Activated T-helper 2 cell treated with anti-CD3 and anti-CD28 coated beads, Interferon-gamma antibody, Interleukin-2, Interleukin-4, amounts not matched to agents 10 μg/mL and 5 μg/mL and 100 μg/mL, durations not matched to agents 14 hours and 24 hours and 36 hours (primary cell): ENCODE measurements at places on chromosomes 13 and 19. TPM values are rescaled to one million over a fixed set of nuclear protein-coding genes. Genes with fewer than 3 reads are reported as not detected.
A peak's percentile ranks its signal among the peaks of the same experiment; 100 is the strongest.

GRCh38 chr19:41575998-41576397 is at the start of gene CEACAM21:
CEACAM21 (plus strand) TSS chr19:41576166; CDS start chr19:41576275, 109 bp downstream.
- peak; percentile 53 for DNase-seq
- H3K4me3 ChIP-seq, result peak within 1 kb of the TSS; percentile 80
- no peaks in the 10 kb centered on the region for H3K27me3 ChIP-seq
- peak within 1 kb of the TSS; percentile 85 for H3K27ac ChIP-seq
- peaks cover 37% of the 10 kb centered on the region for H3K36me3 ChIP-seq

GRCh38 chr13:88112526-88112925 is 441.4 kb downstream of the SLITRK5 start:
- no peak for DNase-seq
- no peak overlapping the region for H3K27ac ChIP-seq
- no peaks in the 10 kb centered on the region for H3K27me3 ChIP-seq
- H3K4me3 ChIP-seq, result no peak overlapping the region
- H3K4me1 ChIP-seq, result no peaks in the 10 kb centered on the region
- no peaks in the 10 kb centered on the region for H3K36me3 ChIP-seq

Gene ZNF562
- 17.3 and 18.2 TPM in 2 replicates for total RNA-seq

Gene LILRA1
- not detected in 2 replicates for total RNA-seq

GRCh38 chr13:114078461-114079451 is 53.7 kb downstream of the RASA3 start:
- peaks cover 16% of the 10 kb centered on the region for H3K36me3 ChIP-seq
- no peaks in the 10 kb centered on the region for H3K27me3 ChIP-seq

Gene N4BP2L1
- 26.1 and 28.6 TPM in 2 replicates for total RNA-seq

Gene DHDH
- total RNA-seq, result 0.67 TPM in 1 of 2 replicates, not detected in the other

GRCh38 chr13:41312176-41312500 is 1.1 kb downstream of the NAA16 start:
- peak overlapping the region; percentile 94 for H3K4me3 ChIP-seq
- peak overlapping the region; percentile 89 for H3K27ac ChIP-seq
- peaks cover 32% of the 10 kb centered on the region for H3K4me1 ChIP-seq
- peaks cover 5% of the 10 kb centered on the region for H3K36me3 ChIP-seq

DNA sequence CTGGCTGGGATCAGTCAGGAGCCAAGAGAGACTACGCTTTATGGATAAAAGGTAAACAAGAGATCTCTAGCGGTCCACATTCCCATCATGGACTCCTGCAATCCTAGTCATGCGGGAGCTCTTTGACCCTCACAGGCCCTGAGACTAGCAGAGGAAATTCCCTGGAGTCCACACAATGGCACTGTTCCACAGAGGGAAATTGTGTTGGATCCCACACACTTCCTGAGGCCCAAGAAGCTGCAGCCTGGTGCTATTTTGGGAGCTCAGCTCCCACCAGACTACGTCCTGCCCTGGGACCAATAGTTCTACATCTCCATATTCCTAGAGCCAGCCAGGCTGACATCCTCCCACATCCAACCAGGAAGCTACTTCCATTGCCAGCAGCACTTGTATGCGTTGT is 2358.4 kb downstream of the PCDH9 start:
- no peaks in the 10 kb centered on the region for H3K4me1 ChIP-seq
- no peaks in the 10 kb centered on the region for H3K36me3 ChIP-seq
- no peak overlapping the region for H3K4me3 ChIP-seq

- H3K27me3 ChIP-seq, result peaks cover 9% of the 10 kb centered on the region
- peaks cover 14% of the 10 kb centered on the region for H3K36me3 ChIP-seq
- DNase-seq, result no peak
- H3K4me1 ChIP-seq, result no peaks in the 10 kb centered on the region
- H3K27ac ChIP-seq, result no peak overlapping the region
- no peak overlapping the region for H3K4me3 ChIP-seq
Observed at GRCh38 chr19:17326595-17326966, 8.1 kb downstream of the ANO8 start.

DNA sequence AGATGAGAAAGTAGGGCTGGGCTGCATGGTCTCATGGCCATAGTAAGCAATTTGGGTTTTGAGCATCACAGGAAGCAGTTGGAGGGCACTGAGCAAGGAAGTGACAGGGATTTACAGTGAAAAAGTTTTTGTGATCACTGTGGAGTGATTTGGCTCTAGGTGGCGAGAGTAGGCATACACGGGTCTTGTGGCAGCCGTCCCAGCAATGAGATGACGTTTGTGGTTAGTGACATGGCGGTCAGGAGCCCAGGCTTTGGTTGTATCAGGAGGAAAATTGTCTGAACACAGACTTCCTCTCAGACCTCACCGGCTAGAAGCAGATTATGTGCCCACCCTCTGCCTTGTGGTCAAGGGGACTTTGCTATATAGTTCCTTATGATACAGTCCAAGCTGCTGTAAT is 3.3 kb downstream of the ZNF444 start:
- DNase-seq, result no peak
- H3K4me3 ChIP-seq, result no peak overlapping the region
- no peaks in the 10 kb centered on the region for H3K27me3 ChIP-seq
- peaks cover 14% of the 10 kb centered on the region for H3K36me3 ChIP-seq
- H3K4me1 ChIP-seq, result peaks cover 21% of the 10 kb centered on the region

DNA sequence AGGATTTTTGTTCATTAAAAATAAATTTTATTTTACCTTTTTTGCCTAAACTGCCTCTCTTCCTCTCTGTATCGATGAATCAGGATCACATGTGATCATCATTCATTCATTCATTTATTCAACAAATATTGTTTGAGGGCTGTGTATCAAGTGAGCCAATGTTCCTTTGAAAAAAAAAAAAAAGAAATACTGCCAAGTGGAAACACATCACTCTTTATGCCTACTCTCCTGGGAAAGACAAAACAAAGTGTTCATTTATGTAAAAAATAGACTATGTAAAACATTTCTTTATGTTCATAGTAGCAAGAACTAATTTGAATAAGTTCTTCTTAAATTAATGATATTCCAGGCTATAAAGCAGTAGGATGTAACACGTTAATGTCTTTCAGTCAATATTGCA is 233.1 kb downstream of the POSTN start:
- no peak overlapping the region for H3K4me3 ChIP-seq
- no peaks in the 10 kb centered on the region for H3K4me1 ChIP-seq
- DNase-seq, result no peak
- H3K36me3 ChIP-seq, result no peaks in the 10 kb centered on the region
- no peaks in the 10 kb centered on the region for H3K27me3 ChIP-seq

GRCh38 chr19:39247701-39248664 is 673 bp downstream of the IFNL4 start:
- peaks cover 19% of the 10 kb centered on the region for H3K27me3 ChIP-seq
- no peak overlapping the region for H3K4me3 ChIP-seq
- H3K36me3 ChIP-seq, result no peaks in the 10 kb centered on the region
- DNase-seq, result no peak

GRCh38 chr19:16446724-16447368 is 24.9 kb downstream of the EPS15L1 start:
- H3K27ac ChIP-seq, result peak overlapping the region; percentile 70
- peaks cover 40% of the 10 kb centered on the region for H3K4me1 ChIP-seq
- no peak for DNase-seq
- peaks cover 18% of the 10 kb centered on the region for H3K36me3 ChIP-seq
- no peaks in the 10 kb centered on the region for H3K27me3 ChIP-seq

Gene ATP4A
- total RNA-seq, result not detected in 2 replicates

- no peak overlapping the region for H3K4me3 ChIP-seq
- H3K27me3 ChIP-seq, result no peaks in the 10 kb centered on the region
- H3K27ac ChIP-seq, result no peak overlapping the region
- no peak for DNase-seq
- H3K36me3 ChIP-seq, result peaks cover 31% of the 10 kb centered on the region
Observed at GRCh38 chr13:29508876-29509252, 86.6 kb downstream of the SLC7A1 start.

Gene IL4I1
- 42.3 and 42.4 TPM in 2 replicates for total RNA-seq

- H3K4me1 ChIP-seq, result peaks cover 19% of the 10 kb centered on the region
- no peaks in the 10 kb centered on the region for H3K27me3 ChIP-seq
- peak overlapping the region; percentile 91 for H3K27ac ChIP-seq
- H3K36me3 ChIP-seq, result peaks cover 13% of the 10 kb centered on the region
- peak overlapping the region; percentile 91 for H3K4me3 ChIP-seq
Observed at GRCh38 chr19:6480848-6481415, 655 bp downstream of the DENND1C start.

DNA sequence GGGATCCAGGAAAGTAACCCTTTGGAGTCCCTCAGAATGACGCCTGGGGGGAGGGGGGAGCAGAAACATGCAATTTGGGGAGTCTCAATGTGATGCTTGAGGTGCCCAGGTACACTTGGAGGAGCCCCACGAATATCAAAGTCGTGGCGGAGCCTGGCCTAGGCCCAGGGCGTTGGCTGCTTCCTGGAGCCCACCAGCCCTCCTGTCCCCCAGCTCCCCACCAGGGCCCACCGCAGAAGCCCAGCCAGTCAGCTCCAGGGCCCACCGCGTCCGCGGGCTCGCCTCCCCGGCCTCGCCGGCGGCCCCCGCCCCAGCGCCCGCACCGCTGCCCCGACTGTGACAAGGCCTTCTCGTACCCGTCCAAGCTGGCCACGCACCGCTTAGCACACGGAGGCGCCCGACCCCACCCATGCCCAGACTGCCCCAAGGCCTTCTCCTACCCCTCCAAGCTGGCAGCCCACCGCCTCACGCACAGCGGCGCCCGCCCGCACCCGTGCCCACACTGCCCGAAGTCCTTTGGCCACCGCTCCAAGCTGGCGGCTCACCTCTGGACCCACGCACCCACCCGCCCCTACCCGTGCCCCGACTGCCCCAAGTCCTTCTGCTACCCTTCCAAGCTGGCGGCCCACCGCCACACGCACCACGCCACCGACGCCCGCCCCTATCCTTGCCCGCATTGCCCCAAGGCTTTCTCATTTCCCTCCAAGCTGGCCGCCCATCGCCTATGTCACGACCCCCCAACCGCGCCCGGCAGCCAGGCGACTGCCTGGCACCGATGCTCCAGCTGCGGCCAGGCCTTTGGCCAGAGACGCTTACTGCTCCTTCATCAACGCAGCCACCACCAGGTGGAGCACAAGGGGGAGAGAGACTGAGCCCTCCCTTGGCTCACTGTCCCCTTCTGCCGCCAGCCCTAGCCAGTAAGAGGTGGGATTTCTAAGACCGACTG is 2.1 kb downstream of the ZNF575 start:
- peaks cover 27% of the 10 kb centered on the region for H3K36me3 ChIP-seq
- peak overlapping the region; percentile 22 for H3K27ac ChIP-seq
- H3K27me3 ChIP-seq, result no peaks in the 10 kb centered on the region
- H3K4me1 ChIP-seq, result peaks cover 8% of the 10 kb centered on the region

Gene IL11
- total RNA-seq, result 0.25 and 0.32 TPM in 2 replicates

Gene SLC7A9
- total RNA-seq, result 0.21 TPM in 1 of 2 replicates, not detected in the other

GRCh38 chr19:46254776-46255175 is 25.2 kb downstream of the IGFL1 start:
- no peak overlapping the region for H3K4me3 ChIP-seq
- no peaks in the 10 kb centered on the region for H3K4me1 ChIP-seq
- H3K36me3 ChIP-seq, result no peaks in the 10 kb centered on the region
- peaks cover 53% of the 10 kb centered on the region for H3K27me3 ChIP-seq

DNA sequence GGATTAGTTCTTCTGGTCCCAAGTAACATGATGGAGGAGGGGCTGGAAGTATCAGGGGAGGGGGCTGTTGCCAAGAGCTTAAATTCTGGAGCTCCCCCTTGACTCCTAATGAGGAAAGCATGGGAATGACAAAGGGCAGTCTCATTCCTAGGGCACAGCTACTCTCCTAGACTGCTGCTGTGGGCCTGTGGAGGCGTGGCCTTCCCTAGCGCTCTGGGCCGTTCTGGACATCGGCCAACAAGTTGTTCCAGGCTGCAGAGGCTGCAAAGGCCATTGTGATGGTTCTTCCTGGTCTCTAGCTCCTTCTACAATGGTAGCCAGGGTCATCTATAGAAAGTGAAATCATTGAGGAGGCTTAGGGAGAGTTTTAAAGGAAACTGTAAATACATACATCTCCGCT is 916.6 kb downstream of the DIAPH3 start:
- H3K4me3 ChIP-seq, result no peak overlapping the region
- no peak for DNase-seq
- no peaks in the 10 kb centered on the region for H3K4me1 ChIP-seq

GRCh38 chr13:23547000-23547590 is 23.1 kb upstream of the TNFRSF19 start:
- H3K27ac ChIP-seq, result no peak overlapping the region
- no peak overlapping the region for H3K4me3 ChIP-seq
- H3K27me3 ChIP-seq, result peaks cover 37% of the 10 kb centered on the region
- H3K4me1 ChIP-seq, result no peaks in the 10 kb centered on the region
- no peak for DNase-seq

- no peaks in the 10 kb centered on the region for H3K36me3 ChIP-seq
- DNase-seq, result no peak
- no peaks in the 10 kb centered on the region for H3K4me1 ChIP-seq
- H3K4me3 ChIP-seq, result no peak overlapping the region
- no peaks in the 10 kb centered on the region for H3K27me3 ChIP-seq
Observed at GRCh38 chr13:85284349-85284748, 514.9 kb downstream of the SLITRK6 start.

- DNase-seq, result no peak
- H3K27ac ChIP-seq, result no peak overlapping the region
- H3K27me3 ChIP-seq, result peaks cover 22% of the 10 kb centered on the region
- H3K4me3 ChIP-seq, result no peak overlapping the region
- peaks cover 7% of the 10 kb centered on the region for H3K4me1 ChIP-seq
- H3K36me3 ChIP-seq, result no peaks in the 10 kb centered on the region
Observed at GRCh38 chr19:1744822-1745563, 8.3 kb upstream of the ONECUT3 start.

DNA sequence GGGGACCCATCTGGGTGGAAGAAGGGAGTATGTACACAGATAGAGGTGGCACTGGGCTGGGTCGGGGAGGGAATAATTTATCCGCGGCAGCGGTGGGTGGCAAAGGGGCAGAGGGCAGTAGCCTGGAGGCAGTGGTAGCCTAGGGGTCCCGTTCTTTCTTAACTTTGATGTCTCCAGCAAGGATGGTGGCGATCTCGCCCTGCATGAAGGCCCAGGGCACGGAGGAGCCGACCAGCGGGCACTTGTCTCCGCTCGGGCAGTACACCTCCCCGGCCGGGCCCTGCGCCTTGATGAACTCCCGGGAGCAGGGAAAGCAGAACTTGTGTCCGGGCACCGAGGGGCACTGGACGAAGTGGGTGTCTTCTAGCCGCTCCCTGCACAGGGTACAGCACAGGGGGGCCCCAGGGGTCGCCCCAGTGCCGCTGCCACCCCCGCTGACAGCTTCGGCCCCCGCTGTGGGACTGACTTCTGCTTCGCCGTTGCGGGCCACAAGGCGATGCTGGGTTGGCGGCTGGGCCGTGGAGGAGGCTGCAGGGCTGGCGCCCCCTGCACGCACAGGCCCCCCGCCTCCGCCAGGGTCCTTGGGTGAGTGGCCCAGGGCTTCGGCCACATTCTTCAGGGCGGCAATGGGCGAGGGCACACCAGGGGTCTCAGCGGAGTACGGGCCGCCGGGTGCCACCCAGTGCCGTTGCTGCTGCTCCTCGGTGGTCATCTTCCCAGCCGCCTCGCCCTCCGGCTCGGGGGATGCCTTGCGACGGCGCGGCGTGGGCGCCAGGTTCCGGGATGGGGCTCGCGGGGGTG is 1.9 kb downstream of the IRF2BP1 start:
- peaks cover 15% of the 10 kb centered on the region for H3K4me1 ChIP-seq
- no peak for DNase-seq
- peaks cover 4% of the 10 kb centered on the region for H3K36me3 ChIP-seq
- H3K27ac ChIP-seq, result no peak overlapping the region
- no peaks in the 10 kb centered on the region for H3K27me3 ChIP-seq

- DNase-seq, result no peak
- H3K4me3 ChIP-seq, result no peak overlapping the region
- no peaks in the 10 kb centered on the region for H3K4me1 ChIP-seq
- H3K36me3 ChIP-seq, result no peaks in the 10 kb centered on the region
Observed at GRCh38 chr13:31236211-31236786, 36.5 kb downstream of the B3GLCT start.

- H3K4me1 ChIP-seq, result peaks cover 6% of the 10 kb centered on the region
- peaks cover 17% of the 10 kb centered on the region for H3K27me3 ChIP-seq
- H3K36me3 ChIP-seq, result no peaks in the 10 kb centered on the region
- no peak for DNase-seq
Observed at GRCh38 chr19:3370728-3371591, 4.6 kb downstream of the NFIC start.
